ENCODE measurements at places on chromosomes 5 and 9. TPM values are rescaled to one million over a fixed set of nuclear protein-coding genes. Genes with fewer than 3 reads are reported as not detected.

Gene PCDHGA9
- 2.1 TPM for total RNA-seq

Gene APBA1
- total RNA-seq, result 2.5 TPM

Gene CLK4
- total RNA-seq, result 16.1 TPM

Gene GABBR2
- 0.56 TPM for total RNA-seq

Gene PCDHA2
- under 0.01 TPM for total RNA-seq

Gene OR1J2
- total RNA-seq, result not detected

Gene PCDHGA5
- total RNA-seq, result 0.58 TPM

Gene INSL4
- not detected for total RNA-seq

Gene HTR4
- not detected for total RNA-seq

Gene CETN3
- total RNA-seq, result 16.3 TPM

Gene PHF24
- 0.28 TPM for total RNA-seq

Gene SLC34A3
- total RNA-seq, result not detected

Gene GLDC
- total RNA-seq, result 0.85 TPM

Gene HRCT1
- 0.58 TPM for total RNA-seq

Gene TMEM215
- total RNA-seq, result not detected

Gene QRFP
- total RNA-seq, result not detected

Gene ABITRAM
- total RNA-seq, result 5.8 TPM

Gene C5
- total RNA-seq, result 3.7 TPM

Gene SCGB3A1
- not detected for total RNA-seq

Gene NMUR2
- total RNA-seq, result not detected

Gene TPD52L3
- under 0.01 TPM for total RNA-seq

Gene EPB41L4B
- 3.3 TPM for total RNA-seq

Gene SPOCK1
- 173 TPM for total RNA-seq

Gene SMIM32
- under 0.01 TPM for total RNA-seq

Gene WDR5
- 22.0 TPM for total RNA-seq

Gene PCDHB3
- 0.19 TPM for total RNA-seq

Gene KCNMB1
- 0.19 TPM for total RNA-seq

Gene NUTM2F
- not detected for total RNA-seq

Gene TLX3
- not detected for total RNA-seq

Gene S1PR3
- 26.8 TPM for total RNA-seq

Gene EGFL7
- 38.3 TPM for total RNA-seq

Gene CCDC180
- 0.38 TPM for total RNA-seq

Gene ARID3C
- under 0.01 TPM for total RNA-seq

Gene SAXO1
- under 0.01 TPM for total RNA-seq

Gene WDR38
- not detected for total RNA-seq

Gene IFNA21
- not detected for total RNA-seq

Gene PPP1R26
- 11.0 TPM for total RNA-seq

Gene ELAVL2
- not detected for total RNA-seq
